ENCODE measurements at places on chromosomes 12 and 14.

- peak; percentile 20 for DNase-seq
Observed at GRCh38 chr12:15532364-15532977, 210.2 kb downstream of the PTPRO start.

DNA sequence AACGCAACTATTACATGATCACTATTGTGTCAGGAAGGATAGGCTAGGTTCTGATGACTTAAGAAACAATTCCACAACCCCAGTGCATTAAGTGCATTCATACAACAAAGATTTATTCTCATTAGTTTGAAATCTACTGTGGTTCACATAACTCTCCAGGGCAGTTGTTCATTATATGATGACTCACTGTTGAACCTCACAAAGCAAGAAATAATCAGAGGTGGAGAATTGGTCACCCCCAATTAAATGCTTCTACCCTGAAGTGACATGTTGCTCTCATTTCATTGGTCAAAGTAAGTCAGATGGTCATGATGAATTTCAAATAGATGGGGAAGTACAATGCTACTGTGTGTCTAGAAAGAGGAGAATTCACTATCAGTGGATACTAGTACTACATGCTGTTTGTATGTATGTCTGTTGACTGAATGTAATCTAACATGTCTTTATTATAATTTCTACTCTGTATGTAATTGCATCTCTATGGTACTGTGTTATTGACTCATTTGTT is 6.1 kb upstream of the HELB start:
- no peak for DNase-seq

DNA sequence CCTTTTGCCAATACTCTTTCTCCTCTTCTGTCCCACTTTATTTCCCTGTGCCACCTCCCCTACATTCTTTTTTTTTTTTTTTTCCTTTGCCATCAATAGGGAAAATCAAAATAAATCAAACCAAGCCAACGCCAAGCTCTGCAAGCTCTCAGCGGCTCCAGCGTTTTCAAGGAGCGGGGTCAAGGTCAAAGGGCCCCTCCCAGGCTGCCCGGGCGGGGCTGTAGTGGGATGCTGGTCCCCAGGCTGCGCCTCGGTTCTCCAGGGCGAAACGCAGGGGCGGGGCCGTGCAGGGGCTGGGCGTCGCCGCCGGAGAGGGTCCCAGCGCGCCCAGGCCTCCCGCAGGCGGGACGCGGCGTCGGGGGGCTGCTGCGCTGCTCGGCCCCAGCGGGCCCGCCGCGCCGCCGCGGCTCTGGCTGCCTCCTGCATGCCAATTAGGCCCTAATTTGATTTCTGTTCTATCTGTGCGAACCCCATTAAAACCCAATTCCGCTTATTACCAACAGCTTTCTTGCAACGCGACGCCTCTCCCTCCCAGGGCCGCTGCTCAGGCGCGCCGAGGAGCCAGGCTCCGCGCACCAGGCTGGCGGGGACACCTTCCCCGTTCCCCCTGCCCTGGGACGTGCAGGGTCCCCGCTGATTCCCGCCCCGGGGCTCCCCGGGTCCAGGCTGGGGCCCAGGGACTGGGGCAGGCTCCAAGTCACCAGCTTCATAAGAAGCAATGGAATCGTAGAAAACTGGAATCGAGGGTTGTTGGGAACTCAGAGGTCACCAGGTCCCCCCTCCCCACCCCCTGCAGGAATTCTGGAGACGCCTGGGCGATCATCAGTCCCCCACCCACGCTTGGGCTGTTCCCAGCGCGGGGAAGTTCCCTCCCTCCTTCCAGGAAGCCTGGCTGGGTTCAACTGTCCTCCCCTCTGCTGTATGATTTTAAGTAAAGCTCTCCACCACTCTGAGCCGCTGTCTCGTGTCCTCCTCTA is 50.7 kb upstream of the MAP1LC3B2 start:
- no peak for DNase-seq

- DNase-seq: no peak
Observed at GRCh38 chr12:68189821-68190242, 30.3 kb upstream of the IFNG start.

DNA sequence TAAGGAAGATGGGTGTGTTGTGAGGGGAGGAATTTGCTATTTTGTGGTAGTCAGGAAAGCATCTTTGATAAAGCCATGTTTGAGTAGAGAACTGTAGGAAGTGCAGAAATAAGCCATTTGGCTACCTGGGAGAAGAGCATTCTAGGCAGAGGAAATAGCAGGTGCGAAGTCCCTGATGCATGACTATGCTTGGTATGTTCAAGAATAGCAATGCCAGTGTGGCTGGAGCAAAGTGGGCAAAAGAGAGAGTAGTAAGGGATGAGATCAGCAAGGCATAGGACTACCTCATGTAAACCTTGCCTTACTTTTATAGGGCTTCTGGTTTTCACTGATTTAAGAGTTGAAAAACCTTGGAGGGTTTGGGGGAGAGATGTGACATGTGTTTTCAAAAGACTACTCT is 365.5 kb upstream of the GARIN6 start:
- DNase-seq: no peak

DNA sequence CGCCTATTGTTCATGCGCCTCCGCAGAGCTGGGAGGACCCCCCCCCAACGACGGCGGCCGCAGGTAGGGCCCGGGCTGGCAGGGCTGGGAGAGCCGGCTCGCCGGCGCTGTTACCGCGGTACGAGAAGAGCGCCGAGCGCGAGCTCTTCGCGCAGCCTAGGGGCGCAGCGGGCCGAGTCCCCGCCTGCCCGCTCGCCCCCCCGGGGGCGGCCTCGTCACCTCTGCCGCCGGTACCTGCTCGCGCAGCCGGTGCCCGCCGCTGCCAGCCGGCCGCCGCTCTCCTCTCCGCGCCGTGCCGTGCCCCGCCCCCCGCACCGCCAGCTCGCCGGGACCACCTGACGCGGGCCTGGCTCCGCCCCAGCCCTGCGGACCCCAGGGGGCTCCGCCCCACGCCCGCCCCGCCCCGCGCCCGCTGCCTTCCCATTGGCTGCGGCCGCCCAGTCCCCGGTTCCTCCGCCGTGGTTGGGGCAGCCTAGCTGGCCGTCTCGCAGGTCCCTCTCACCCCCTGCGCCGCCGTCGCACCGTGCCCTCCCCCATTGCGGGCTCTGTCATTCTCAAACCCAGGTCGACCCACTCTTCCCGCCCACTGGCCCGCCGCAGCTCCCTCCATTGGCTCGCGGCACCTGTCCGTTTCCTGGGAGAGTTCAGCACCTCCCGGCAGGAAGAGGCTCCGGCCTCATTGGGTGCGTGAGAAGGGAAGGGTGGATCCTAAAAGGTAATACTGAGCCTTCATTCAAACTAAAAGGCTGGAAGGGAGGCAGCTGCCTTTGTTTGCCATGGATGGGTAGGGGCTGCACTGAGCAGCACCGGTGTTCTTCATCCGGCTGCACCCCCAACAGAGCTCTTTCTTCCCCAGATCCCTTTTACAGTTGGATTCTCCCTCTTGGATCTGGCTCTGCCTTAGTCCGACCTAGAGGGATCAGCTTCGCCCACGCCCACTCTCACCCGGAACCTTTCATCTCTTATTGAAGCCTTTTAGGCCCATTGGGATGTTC is at the start of gene MAP3K9:
MAP3K9 (minus strand) TSS at position 289 of the 995 bp plus-strand sequence. CDS start 342 bp downstream, outside the sequence.
- DNase-seq: peak; percentile 99

DNA sequence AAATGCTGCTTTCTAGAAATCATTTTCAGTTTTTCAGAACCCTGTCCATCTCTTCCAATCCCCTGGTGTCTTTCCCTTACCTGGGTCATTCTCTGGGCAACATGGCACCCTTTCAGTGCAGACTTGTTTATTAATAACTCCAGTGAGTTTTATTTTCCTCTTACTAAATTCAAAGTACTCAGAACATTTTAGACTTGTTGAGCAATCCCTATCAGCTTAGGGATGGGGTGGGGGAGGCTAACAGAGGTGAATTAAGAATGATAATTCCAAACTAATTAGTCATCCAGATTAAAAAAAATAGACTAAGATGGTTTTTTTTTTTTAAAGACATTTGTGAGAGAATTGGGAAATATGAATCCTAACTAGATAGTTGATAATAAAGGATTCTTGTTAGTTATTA is 10.7 kb downstream of the GPRC5A start:
- DNase-seq: no peak

DNA sequence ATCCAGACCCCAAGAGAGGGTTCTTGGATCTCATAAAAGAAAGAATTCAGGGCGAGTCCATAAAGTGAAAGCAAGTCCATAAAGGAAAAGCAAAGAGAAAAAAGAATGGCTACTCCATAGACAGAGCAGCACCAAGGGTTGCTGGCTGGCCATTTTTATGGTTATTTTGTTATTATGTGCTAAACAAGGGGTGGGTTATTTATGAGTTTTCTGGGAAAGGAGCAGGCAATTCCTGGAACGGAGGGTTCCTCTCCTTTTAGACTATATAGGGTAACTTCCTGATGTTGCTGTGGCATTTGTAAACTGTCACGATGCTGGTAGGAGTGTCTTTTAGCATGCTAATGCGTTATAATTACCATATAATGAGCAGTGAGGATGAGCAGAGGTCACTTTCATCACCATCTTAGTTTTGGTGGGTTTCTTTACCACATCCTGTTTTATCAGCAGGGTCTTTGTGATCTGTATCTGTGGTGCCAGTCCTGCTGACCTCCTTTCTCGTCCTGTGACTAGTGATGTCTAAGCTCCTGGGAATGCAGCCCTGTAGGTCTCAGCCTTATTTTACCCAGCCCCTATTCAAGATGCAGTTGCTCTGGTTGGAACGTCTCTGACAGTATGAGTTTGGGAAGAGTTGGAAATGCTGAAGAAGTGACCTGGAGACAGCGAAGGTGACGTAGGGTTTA is 100.5 kb downstream of the ZNF664 start:
- no peak for DNase-seq

GRCh38 chr14:21525962-21526671 is at the start of gene SALL2:
Gene SALL2, minus strand, starts transcription at chr14:21526346. Its CDS starts 219 bp downstream, at chr14:21526127.
- peak; percentile 94 for DNase-seq

GRCh38 chr12:24997496-24997895 is 48.6 kb upstream of the BCAT1 start:
- no peak for DNase-seq

DNA sequence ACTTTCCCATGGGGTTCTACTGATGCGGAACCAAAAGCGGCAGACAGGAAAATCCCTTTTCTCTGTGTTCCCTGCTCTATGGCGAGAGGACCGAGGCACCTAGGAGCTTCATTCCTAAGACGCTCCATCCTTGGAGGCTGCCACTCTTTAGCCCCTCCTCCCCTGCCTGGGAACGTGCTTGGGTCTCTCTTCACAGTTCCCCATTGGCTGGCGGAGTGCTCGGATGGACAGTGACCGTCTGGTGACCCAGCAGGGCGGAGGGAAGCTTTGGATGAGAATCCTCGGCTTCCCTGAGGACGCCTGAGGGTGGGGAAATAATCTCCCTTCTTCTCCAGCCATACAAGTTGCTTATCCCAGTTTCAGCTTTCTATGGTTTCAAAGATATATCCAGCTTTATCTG is 37.3 kb downstream of the KCNA5 start:
- DNase-seq: no peak

- no peak for DNase-seq
Observed at GRCh38 chr12:53345486-53346188, 9.5 kb upstream of the SP7 start.

- DNase-seq: no peak
Observed at GRCh38 chr14:50756300-50756699, 74.7 kb downstream of the NIN start.

DNA sequence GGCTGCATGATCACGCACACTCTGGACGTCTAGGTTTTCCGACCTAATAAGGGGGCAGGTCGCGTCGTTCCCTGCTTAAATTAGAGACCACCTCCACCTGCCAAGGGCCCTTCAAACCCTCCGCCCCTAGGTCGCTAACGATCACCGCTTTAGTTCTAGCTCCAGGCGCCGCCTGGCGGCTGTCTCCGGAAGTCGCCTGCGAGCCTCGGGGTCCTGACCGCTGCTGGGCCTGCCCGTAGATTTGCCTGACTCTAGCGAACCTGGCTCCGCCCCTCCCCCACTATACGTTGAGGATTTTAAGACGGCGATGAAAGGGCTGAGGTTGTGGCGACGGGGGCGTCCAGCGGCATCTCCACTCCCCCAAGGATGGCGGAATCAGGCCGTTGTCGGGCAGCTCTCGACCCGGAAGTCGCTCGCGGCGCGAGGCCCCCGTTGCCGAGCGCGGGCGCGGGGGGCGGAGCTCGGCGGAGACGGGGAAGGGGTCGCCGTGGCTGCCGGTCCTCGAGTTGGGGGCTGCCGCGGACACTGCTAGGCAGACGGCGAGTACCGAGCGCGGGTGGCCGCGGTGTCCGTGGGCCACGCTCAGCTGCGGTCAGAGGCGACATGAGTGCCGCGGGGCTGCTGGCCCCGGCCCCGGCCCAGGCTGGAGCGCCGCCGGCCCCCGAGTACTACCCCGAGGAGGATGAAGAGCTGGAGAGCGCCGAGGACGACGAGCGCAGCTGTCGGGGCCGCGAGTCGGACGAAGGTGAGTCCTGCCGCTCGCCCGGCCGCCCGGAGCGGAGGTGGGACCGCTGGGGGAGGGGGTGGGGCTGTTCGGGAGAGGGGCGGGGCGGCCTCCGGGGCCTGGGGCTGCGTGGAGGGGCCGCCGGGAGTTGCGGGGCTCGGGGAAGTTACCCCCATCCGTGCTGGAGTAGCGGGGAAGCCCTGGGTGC is at the start of gene SUDS3:
SUDS3 (plus strand) TSS at position 467 of the 932 bp plus-strand sequence; CDS start at position 604, 137 bp downstream.
- peak; percentile 84 for DNase-seq

All from NCI-H2081 (cell line).